Iris pigment epithelial cell (primary cell): ENCODE measurements at places on chromosomes 5 and 9.

DNA sequence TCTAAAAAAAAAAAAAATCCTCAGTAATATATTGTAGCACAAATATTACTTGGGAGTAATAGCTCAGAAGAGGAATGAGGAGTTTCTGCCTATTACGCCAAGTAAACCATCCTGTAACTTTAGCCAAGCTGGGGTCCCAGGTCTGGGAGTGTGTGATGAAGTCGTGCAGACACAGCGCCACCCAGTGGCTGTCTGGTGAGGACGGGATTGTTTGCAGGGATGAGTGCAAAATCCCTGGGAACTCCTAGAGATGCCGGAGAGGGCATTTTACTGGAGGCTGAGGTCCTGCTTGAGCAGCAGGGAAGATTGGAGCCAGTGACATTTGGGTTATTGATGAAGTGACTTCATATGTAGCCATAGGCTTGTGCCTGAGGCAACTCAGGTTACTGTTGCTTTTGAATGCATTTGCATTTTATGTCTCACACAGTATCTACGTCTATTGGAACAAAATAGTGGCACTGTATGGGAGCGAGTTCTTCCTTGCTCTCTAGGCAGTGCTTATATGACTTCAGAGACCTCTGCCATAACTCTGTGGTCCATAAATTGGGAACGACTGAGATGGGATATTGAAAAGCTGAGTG lies 72.8 kb downstream of the PSAT1 start:
- DNase-seq = peak; percentile 68

DNA sequence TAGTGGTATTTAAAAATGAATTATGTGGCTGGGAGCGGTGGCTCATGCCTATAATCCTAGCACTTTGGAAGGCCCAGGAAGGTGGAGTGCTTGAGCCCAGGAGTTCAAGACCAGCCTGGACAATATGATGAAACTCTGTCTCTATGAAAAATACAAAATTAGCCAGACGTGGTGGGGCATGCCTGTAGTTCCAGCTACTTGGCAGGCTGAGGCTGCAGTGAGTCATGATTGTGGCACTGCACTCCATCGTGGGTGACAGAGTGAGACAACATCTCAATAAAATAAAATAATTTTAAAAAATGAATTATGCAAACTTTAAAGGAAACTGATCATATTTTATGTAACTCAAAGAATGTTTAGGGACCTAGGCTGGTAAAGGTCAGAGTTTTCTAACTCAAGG lies 310.8 kb upstream of the DMRT1 start:
- peak; percentile 32 for DNase-seq

DNA sequence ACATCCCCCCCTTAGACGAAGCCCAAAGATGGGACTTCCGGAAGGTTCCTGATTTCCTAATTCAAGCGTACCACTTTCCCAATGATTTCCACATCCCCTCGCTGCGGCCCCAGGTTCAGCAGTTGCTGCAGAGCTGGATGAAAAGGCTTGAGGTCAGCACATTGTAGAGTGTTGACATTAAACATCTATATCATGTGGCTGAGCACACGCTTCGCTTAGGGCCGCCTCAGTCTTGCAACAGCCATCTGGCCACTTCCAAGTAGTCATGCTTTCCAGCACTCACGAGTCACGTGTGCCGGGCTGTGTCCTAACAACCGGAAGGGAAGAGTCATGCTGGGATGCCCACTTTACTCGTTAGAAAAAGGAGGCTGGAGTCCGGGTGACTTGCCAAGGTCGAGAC lies 340.6 kb upstream of the IRX4 start:
- DNase-seq = no peak

- peak; percentile 27 for DNase-seq
Measured at GRCh38 chr9:136840877-136841645, 1.2 kb upstream of the AJM1 start.

GRCh38 chr9:72772661-72773060 lies 180.2 kb downstream of the ALDH1A1 start:
- DNase-seq = peak; percentile 28

- DNase-seq = no peak
Measured at GRCh38 chr5:1875281-1875842, 7.4 kb downstream of the IRX4 start.

GRCh38 chr5:43728581-43728980 lies 125.6 kb downstream of the NNT start:
- no peak for DNase-seq

DNA sequence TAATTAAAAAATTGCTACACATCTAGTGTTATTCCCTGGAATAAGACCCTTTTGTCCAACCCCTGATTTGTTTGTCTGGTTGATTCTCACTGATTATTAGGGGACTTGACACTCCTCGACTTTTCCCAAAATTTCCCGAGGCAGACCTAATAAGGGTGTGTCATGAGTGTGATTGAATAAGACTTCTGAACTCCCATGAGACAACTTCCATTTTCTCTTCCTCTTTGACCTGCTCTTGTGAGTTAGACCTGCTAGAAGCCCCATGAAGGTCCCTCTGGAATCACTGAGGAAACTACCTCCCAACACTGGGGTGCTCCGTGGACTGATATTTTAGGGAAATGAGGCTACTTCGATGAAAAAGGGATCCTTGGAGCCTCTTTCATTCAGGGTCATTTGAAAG lies 83.4 kb downstream of the MUSK start:
- no peak for DNase-seq

DNA sequence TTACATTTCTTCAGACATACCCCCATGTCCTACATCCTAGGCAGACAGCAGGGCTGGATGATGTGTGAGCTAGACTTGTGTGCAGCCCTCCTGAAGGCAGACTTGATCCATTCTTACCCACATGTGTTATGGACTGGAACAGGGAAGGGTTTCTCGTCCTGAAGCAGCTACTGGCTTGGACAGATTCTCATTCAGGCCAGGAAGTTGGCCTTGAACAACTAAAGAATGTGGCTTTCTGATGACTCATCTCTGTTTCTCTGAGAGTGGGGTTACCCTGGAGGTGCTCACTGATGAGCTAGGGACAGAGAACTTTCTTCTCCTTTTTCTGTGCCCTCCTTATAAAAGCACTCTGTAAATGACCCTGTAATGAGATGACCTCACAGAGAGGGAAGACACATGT lies 246.5 kb downstream of the PCSK5 start:
- DNase-seq = peak; percentile 85

DNA sequence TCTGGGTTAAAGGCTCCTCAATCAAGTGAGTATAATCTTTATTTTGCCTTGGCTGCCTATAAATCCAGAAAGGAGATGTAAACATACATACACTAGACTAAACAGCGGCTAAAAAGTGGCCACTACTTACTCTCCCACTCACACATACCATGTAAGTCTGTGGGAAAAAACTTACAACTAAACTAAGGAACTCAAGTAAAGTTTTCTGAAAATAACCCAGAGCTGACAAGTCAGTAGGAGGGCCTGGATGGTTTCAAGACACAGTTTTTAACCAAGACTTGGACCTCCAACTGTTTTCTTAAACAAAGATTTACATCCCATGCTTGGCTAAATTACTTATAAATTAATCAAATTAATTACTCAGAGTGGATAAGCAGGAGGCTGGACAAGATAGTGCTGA lies 64.5 kb downstream of the CEP120 start:
- DNase-seq = peak; percentile 2

GRCh38 chr9:96177719-96178028 lies 124.3 kb downstream of the HSD17B3 start:
- no peak for DNase-seq
